WTC11 (cell line): ENCODE measurements at places on chromosomes 16 and 17. TPM values are rescaled to one million over a fixed set of nuclear protein-coding genes. Genes with fewer than 3 reads are reported as not detected.
A peak's percentile ranks its signal among the peaks of the same experiment; 100 is the strongest.

GRCh38 chr17:42422958-42423712 lies at the start of gene CAVIN1:
CAVIN1 (minus strand) TSS chr17:42423256; CDS start chr17:42423097, 159 bp downstream.
- peak within 1 kb of the TSS; percentile 95 for H3K4me3 ChIP-seq
- H3K36me3 ChIP-seq: no peaks in the 10 kb centered on the region
- peaks cover 31% of the 10 kb centered on the region for H3K4me1 ChIP-seq
- DNase-seq: peak; percentile 97
- H3K27me3 ChIP-seq: peaks cover 57% of the 10 kb centered on the region

GRCh38 chr17:69269131-69269998 lies 40.7 kb upstream of the ABCA10 start:
- no peaks in the 10 kb centered on the region for H3K36me3 ChIP-seq
- no peak for DNase-seq
- H3K4me3 ChIP-seq: no peak overlapping the region
- H3K27ac ChIP-seq: no peak overlapping the region
- H3K4me1 ChIP-seq: no peaks in the 10 kb centered on the region
- no peaks in the 10 kb centered on the region for H3K27me3 ChIP-seq

GRCh38 chr17:4559139-4559791 lies 1.1 kb downstream of the GGT6 start:
- no peak overlapping the region for H3K4me3 ChIP-seq
- H3K4me1 ChIP-seq: peaks cover 26% of the 10 kb centered on the region
- DNase-seq: no peak

DNA sequence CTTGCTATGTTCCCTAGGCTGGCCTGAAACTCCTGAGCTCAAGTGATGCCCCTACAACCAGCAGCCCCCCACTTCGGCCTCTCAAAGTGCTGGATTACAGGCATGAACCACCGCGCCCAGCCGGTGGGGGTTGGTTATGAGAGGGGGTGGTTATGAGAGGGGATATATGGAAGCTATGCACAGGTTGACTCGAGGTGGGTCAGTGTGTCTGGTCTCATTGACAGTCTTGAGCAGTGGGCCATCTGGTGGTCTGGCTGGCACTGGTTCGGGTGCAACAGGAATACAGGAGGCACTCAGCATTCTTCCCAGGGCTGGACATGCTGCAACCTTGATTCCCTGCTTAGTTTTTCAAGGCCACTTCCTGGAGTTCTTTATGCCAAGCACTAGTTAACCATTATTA lies 5.6 kb upstream of the STX1B start:
- DNase-seq: no peak
- H3K27me3 ChIP-seq: peaks cover 34% of the 10 kb centered on the region
- H3K27ac ChIP-seq: no peak overlapping the region
- no peaks in the 10 kb centered on the region for H3K36me3 ChIP-seq
- H3K4me1 ChIP-seq: peaks cover 5% of the 10 kb centered on the region

GRCh38 chr17:10716218-10716617 lies 13.6 kb downstream of the TMEM220 start:
- H3K4me3 ChIP-seq: no peak overlapping the region
- H3K36me3 ChIP-seq: peaks cover 15% of the 10 kb centered on the region
- no peaks in the 10 kb centered on the region for H3K27me3 ChIP-seq
- H3K27ac ChIP-seq: no peak overlapping the region; the same call in 1 of the 2 replicates
- H3K4me1 ChIP-seq: no peaks in the 10 kb centered on the region
- DNase-seq: no peak

The SLFN12 gene
- 12.2 to 12.7 TPM (median 12.4 TPM) in 3 replicates for total RNA-seq

The TMEM238L gene
- total RNA-seq: not detected in 3 replicates

DNA sequence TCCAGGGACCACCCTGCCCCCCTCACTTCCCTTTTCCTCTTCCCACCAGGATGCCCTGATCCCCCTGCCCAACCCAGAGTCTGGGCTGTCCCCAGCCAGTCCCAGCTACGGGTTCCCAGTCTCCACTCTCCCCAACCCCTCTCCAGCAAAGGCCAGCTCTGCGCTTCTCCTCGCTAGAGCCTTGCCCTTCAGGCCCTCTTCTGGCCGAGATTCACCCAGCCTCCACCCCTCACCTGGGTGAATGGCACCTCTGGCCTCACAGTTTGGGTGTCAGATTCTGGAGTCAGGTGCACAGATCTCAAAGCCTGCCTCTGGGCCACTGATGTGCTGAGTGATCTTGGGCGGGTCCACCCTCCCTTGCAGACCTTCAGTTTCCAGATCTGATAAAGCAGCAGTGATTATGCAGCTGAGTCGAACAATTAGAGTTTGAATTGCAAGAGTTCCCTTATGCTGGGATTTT lies 185.6 kb upstream of the TNRC6C start:
- no peak for DNase-seq
- peaks cover 21% of the 10 kb centered on the region for H3K27me3 ChIP-seq
- no peak overlapping the region for H3K4me3 ChIP-seq
- peaks cover 7% of the 10 kb centered on the region; the same call in 1 of the 2 replicates for H3K36me3 ChIP-seq
- H3K4me1 ChIP-seq: peaks cover 35% of the 10 kb centered on the region

The SLX4 gene
- 16.3 to 18.0 TPM (median 16.7 TPM) in 3 replicates for total RNA-seq

GRCh38 chr17:44112284-44113280 lies 10.9 kb downstream of the HDAC5 start:
- peaks cover 59% of the 10 kb centered on the region for H3K4me1 ChIP-seq
- no peaks in the 10 kb centered on the region for H3K36me3 ChIP-seq
- no peak for DNase-seq
- no peak overlapping the region for H3K27ac ChIP-seq

DNA sequence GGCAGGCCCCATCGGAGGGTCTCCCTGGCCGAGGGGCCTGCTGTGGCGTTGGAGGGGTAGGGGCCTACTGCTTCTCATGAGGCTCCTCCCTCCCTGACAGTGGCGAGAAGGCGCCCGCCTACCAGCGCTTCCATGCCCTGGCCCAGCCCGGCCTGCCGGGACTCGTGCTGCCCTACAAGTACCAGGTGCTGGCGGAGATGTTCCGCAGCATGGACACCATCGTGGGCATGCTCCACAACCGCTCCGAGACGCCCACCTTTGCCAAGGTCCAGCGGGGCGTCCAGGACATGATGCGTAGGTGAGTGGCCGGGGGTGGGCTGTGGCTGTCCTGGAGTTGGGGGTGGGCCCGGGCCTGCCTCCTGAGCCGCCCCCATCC lies 1.7 kb downstream of the CDT1 start:
- peaks cover 39% of the 10 kb centered on the region for H3K36me3 ChIP-seq
- H3K27ac ChIP-seq: no peak overlapping the region; the same call in 1 of the 2 replicates
- peak overlapping the region; percentile 33 for H3K4me3 ChIP-seq
- peaks cover 3% of the 10 kb centered on the region for H3K4me1 ChIP-seq

- no peaks in the 10 kb centered on the region for H3K4me1 ChIP-seq
- no peaks in the 10 kb centered on the region; the same call in 1 of the 2 replicates for H3K27me3 ChIP-seq
- H3K27ac ChIP-seq: no peak overlapping the region
Measured at GRCh38 chr16:50989047-50989446, 162.0 kb downstream of the SALL1 start.

The KRTAP2-3 gene
- total RNA-seq: not detected in 3 replicates

DNA sequence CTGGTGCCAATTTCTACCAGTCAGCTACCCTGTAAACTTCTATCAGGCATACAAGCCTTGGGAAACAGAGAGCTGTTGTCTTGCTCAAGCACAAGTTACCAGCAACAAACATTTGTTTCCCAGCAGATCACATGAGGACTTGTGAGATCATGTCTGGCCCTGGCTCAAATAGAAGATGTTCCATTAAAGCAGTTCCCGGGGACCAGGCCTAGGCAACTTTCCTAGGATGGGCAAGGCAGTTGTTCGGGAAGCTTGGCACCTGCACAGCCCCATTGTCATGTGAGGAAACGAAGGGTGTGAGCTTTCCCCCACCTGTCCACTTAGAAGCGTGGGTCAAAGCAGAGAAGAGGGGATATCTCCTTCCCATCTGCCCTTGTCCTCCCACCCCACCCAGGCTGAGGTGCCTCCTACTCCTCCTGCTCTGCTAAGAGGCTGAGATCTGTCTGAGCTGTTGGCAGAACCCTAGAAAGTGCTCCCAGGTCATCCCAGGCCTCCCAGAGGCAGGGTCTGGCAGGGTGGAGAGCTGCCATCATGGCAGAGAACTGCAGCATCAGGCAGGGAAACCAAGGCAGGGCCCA lies 11.2 kb upstream of the SLC47A2 start:
- no peak overlapping the region for H3K27ac ChIP-seq
- no peaks in the 10 kb centered on the region for H3K36me3 ChIP-seq
- H3K27me3 ChIP-seq: no peaks in the 10 kb centered on the region; the same call in none of the 2 replicates
- no peak overlapping the region for H3K4me3 ChIP-seq
- no peak for DNase-seq

The MAPT gene
- 2.2 to 4.2 TPM (median 2.9 TPM) in 3 replicates for total RNA-seq

GRCh38 chr17:18025945-18026776 lies 12.8 kb downstream of the ATPAF2 start:
- H3K27ac ChIP-seq: no peak overlapping the region
- H3K4me3 ChIP-seq: no peak overlapping the region
- no peaks in the 10 kb centered on the region for H3K27me3 ChIP-seq
- H3K36me3 ChIP-seq: no peaks in the 10 kb centered on the region
- DNase-seq: no peak

The DRC3 gene
- total RNA-seq: 0.34 to 0.48 TPM (median 0.42 TPM) in 3 replicates

DNA sequence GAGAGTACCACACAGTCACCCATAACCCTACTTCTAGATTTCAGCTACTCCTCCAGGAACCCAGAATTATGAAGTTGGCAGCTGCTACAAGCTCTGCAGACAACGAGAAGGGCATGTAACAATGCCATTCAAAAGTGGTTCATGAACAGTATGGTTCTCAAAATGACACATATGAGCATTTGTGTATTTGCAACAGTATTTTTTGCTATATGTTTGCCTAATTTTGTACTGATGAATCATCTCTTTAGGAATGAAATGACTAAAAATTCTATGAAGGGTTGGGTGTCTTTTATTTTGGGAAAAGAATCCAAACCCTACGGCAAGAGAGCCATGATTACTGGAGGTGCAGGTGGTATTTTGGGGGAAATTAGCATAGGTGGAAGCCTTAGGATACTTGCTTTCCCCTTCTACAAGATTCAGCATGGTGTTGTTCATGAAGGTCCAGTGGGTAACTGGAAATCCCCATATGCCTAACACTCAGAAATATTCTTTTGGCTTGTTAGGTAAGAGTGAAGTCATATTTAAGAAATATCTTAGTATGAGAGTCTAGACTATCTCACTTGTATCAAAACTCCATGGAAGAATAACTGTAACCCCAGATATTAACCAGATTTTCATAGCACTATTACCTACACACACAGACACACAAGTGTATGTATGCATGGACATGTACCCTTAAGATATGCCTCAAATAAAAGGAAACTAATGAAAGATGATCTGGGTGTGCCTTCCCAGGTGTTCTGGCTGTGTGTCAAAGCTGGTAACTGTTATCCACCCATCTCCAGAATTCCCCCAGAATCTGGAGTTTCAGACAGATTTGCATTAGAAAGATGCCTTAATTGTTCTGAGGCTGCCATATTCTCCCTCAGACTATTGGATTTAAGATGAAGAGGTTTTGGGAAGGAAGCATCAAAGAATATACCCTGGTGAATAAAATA lies 688.2 kb upstream of the SOX9 start:
- no peak for DNase-seq
- H3K27ac ChIP-seq: no peak overlapping the region
- H3K27me3 ChIP-seq: no peaks in the 10 kb centered on the region
- peaks cover 14% of the 10 kb centered on the region for H3K36me3 ChIP-seq
- no peak overlapping the region for H3K4me3 ChIP-seq

The TPSAB1 gene
- 0.53 TPM in 1 of 3 replicates, not detected in the others for total RNA-seq

DNA sequence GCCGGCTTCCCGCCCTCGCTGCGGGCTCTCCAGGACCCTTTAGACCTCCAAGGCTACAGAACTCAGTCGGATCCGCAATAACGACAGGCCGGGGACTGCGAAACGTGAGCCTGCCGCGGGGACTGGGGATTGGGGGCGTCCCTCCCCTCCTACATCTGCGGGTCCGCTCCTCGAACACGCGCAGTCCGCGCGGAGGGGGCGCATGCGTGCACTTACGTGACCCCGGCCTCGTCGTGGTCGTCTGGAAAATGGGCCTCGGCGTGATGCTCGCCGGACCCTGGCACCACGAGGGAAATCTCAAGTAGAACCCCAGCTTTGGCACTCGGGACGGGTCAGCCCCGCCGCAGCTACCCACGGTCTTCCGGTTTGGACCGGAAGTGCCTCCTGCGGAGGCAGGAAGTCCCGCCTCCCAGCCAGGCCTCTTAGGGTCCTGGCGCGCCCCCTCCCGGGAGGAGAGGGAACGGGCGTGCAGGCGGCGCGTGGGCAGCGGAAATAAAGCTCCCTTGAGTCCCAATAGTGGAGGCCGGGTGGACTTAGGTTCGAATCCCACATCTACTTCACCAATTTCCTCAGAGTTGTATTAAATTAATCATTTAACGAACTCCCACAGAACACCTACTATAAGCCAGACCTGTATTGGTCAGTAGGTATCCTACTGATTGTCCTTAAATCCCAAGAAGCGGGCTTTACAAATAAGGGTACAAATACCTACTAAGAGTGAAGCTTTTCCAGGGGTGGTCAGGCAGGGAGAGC lies at the start of gene TAF1C:
Gene TAF1C, minus strand, starts transcription at position 373 of the 753 bp plus-strand sequence. CDS start 2,069 bp downstream, outside the sequence.
- DNase-seq: peak; percentile 87
- H3K27ac ChIP-seq: peak within 1 kb of the TSS; percentile 60
- H3K36me3 ChIP-seq: peaks cover 15% of the 10 kb centered on the region; the same call in 1 of the 2 replicates
- peak within 1 kb of the TSS; percentile 91 for H3K4me3 ChIP-seq
- peaks cover 9% of the 10 kb centered on the region; the same call in 1 of the 2 replicates for H3K4me1 ChIP-seq
- H3K27me3 ChIP-seq: no peaks in the 10 kb centered on the region; the same call in none of the 2 replicates

The PRSS33 gene
- 0.18 to 0.44 TPM (median 0.24 TPM) in 3 replicates for total RNA-seq

GRCh38 chr16:89111263-89111662 lies 17.6 kb downstream of the ACSF3 start:
- peaks cover 37% of the 10 kb centered on the region for H3K36me3 ChIP-seq
- H3K27ac ChIP-seq: no peak overlapping the region
- no peak overlapping the region for H3K4me3 ChIP-seq

DNA sequence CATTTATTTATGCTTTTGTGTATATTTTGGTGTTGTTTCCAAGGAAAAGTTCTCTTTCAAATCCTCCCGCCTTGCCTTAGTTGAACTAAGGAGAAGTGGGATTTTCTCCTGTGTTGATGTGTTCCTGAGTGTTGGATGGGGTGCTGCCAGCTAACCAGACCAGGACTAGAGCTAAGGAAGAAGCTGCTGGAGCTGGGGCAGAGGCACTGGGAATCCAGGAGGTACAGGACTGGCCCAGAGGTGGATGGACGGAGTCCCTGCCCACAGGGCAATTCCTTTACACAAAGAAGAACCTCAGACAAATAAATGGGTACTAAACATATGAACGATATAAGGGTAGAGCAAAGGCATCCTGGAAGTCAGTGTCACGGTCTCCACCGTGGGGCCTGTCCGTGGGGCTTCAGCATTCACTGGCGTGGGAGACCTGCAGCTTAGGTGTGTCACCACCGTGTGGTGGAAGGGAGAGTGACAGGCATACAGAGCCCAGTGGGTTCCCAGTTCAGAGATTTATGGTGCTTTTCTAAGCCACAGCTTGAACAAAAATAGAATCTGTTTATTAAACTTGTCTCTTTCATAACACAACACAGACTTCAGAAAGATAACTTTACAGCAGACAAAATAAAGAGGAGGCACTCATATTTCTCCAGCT lies 270.7 kb downstream of the NTN1 start:
- H3K4me1 ChIP-seq: peaks cover 6% of the 10 kb centered on the region
- H3K36me3 ChIP-seq: no peaks in the 10 kb centered on the region
- H3K27ac ChIP-seq: 0 out of 2 replicates have a peak overlapping the region, but pooled peaks have one; percentile 21
- peak; percentile 49 for DNase-seq
- H3K4me3 ChIP-seq: no peak overlapping the region

- H3K36me3 ChIP-seq: no peaks in the 10 kb centered on the region
- H3K27me3 ChIP-seq: no peaks in the 10 kb centered on the region; the same call in 1 of the 2 replicates
- H3K27ac ChIP-seq: no peak overlapping the region
- peak; percentile 57 for DNase-seq
- H3K4me1 ChIP-seq: peaks cover 12% of the 10 kb centered on the region
- peak overlapping the region; percentile 55 for H3K4me3 ChIP-seq
Measured at GRCh38 chr16:8712589-8713361, 38.4 kb downstream of the ABAT start.

The CDH5 gene
- 0.14 to 0.28 TPM (median 0.14 TPM) in 3 replicates for total RNA-seq

- DNase-seq: no peak
- no peak overlapping the region for H3K27ac ChIP-seq
Measured at GRCh38 chr17:8552577-8553320, 77.8 kb downstream of the MYH10 start.

The RAD51C gene
- 15.2 to 19.5 TPM (median 17.7 TPM) in 3 replicates for total RNA-seq
